ENCODE measurements at places on chromosomes 5 and 9.

DNA sequence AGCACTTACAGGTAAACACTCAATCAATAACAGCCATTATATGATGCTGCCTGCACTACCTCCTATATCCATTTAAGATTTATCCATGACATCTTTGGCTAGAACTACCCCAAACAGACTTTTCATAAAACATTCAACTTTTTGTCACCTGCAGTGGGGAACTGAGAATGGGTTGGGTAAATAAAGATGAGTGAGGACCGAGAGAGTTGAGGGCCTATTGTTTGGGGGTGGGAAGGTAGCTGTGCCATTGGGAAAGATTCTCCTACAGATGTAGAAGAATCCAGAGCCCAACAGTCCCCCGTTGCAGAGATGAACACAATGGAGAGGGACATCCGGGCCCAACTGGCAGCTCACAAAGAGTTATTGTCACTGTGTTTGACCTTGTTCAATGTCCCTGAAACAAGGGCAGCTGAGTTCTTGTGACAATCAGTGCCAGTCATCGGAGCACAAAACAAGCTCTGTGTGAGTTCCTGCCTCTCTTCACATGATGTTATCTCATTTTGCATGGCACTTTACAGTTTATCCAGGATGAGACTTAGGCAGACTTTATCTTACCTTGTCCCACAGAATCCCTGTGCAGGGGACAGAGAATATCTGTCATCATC is 11.5 kb upstream of the SLC31A2 start:
- no peak for DNase-seq

DNA sequence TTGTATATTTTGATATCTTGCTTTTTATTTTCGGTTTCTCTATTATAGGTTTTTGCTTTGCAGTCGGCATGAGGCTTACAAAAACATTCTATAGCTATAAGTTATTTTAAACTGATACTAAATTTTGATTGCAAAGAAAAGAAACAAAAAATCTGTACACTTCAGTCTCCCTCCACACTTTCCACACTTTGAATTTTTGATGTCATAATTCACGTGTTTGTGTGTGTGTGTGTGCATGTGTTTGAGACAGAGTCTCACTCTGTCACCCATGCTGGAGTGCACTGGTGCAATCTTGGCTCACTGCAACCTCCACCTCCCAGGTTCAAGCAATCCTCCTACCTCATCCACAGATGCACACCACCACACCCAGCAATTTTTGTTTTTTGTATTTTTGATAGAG is 124.9 kb downstream of the MRPS30 start:
- no peak for DNase-seq

DNA sequence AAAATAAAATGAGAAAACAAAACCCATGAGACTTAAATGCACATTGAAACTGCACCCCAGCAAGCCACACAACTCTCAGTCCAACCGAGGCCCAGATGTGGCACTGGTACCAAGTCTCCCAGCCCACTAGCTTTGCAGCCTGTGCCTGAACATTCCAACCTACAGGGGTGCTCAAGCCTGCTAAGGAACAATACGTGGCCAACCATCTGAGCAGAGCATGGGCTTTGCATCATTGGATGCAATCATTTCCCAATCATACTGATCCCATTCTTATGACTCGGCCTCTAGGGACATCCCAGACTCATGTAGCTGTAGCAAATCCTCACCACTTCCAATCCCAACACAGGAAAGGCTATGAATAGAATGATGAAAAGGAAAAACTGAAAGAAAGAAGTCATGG is 297.2 kb downstream of the SPOCK1 start:
- DNase-seq, result no peak

DNA sequence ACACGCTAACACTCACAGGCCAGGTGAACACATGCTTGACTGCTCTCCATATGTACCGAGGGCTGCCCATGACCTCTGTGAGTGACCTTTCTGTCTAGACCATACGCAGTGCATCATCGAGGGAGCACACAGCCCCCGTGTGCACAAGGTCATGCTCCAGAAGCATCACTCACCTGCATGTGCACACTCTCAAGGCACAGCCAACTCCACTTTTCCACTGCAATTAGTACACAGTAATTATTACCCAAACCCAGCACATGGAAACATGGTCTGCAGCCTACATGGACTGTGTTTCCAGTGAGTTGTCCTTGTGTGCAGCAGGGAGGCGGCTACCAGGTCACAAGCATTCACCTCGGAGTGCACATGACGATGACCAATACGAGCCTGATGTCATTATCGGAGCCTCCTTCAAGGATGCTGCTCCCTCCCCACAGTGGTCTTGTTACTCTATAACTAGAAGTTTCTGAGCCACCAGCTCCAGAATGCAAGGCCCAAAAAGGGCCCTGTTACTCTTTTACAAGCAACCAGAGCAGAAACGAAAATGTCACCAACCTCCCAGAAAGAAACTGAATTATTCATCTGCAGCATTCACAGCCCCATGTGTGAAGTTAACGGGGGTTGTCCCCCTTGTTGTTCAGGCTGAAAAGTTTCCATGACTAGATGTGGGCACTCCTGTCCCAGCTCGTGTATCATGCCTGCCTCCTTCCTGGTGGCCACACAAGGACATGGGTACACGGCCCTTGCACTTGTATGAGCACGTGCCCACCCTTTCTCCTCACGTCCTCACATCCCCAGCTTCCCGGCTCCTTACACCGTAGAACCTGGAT is 31.2 kb downstream of the SEMA4D start:
- DNase-seq, result no peak

- DNase-seq, result no peak
Measured at GRCh38 chr9:125946397-125946796, 199.2 kb downstream of the PBX3 start.

DNA sequence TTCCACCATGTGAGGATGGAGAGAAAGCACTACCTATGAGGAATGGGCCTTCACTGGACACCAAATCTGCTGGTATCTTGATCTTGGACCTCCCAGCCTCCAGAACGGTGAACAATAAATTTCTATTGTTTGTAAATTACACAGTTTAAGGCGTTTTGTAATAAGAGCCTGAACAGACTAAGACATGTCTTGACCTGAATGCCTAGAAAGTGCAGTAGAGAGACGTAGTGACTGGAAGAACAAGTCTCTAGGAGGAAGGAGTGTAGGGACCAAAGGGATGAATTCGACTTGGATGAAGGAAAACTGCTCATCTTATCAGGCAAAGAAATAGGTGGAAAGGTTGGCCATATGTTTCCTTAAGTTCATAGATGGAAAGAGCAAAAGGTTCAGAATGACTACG is 309.8 kb upstream of the RGMB start:
- DNase-seq, result no peak

GRCh38 chr5:172410160-172410559 is 44.2 kb downstream of the SH3PXD2B start:
- no peak for DNase-seq

GRCh38 chr5:175887463-175887862 is 16.1 kb downstream of the CPLX2 start:
- DNase-seq, result no peak

- no peak for DNase-seq
Measured at GRCh38 chr5:115602591-115603125, 379 bp upstream of the TICAM2 start.

- DNase-seq, result no peak
Measured at GRCh38 chr9:89815903-89816573, 211.2 kb downstream of the GADD45G start.

DNA sequence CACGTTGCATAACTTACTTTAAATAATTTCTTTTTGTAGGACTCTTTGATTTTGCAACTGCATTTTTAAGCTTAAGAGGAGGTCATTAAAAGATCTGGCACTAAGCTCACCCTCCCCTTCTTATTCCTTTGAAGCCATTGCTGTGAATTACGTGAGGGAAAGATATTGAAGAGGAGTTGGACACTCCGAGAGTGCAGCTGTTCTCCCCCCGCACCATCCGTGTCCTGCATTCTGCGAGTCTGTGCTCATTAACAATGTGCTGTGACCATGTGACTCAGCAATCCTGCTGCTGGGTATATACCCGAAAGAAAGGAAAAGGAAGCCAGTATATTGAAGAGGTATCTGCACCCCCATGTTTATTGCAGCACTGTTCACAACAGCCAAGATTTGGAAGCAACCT is 40.0 kb downstream of the NXNL2 start:
- no peak for DNase-seq

DNA sequence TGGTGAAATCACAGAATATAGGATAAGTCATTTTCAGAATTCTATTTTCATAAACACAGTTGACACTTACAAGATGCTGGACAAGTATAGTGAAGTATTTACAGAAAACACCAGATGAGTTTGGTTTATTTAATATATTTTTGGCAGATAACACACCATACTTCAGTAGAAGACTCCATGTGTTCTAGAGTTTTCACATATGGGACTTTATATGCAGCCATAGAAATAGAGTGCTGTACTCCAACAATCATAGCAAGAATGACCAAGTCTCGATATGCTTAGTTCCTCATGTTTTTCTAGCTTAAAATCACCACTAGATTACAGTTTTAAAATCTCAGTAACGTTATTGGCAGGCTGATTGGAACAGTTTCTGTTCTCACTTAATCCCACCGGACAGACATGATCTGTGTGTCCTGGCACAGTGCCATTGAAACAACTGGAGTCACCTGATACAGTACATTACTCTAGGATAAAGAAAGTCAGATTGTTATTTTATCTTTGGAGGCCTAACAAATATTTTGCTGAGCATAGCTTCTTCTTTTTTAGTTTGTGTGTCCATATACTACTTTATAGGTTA is 45.8 kb upstream of the ERBIN start:
- DNase-seq, result no peak

DNA sequence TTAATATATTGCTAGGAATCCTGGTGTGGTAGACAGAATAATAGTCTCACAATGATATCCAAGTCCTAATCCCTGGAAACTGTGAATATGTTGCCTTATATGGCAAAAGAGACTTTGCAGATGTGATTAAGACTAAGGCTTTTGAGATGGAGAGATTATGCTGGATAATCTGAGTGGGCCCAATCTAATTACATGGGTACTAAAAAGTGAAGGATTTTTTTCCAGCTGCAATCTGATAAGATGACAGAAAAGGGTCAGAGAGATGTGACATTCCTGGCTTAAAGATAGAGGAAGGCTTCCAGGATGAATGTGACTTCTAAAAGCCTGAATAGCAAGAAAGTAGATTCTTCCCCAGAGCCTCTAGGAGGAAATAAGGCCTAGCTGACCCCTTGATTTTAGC is 80.7 kb upstream of the MPDZ start:
- DNase-seq, result no peak
